ENCODE measurements at places on chromosomes 6 and 20. TPM values are rescaled to one million over a fixed set of nuclear protein-coding genes. Genes with fewer than 3 reads are reported as not detected.

GRCh38 chr20:43537921-43538877 lies 20.6 kb upstream of the SGK2 start:
- no peak overlapping the region for H3K4me3 ChIP-seq
- H3K36me3 ChIP-seq = peaks cover 8% of the 10 kb centered on the region
- peak; percentile 48 for DNase-seq

- peaks cover 2% of the 10 kb centered on the region for H3K27me3 ChIP-seq
- no peaks in the 10 kb centered on the region for H3K36me3 ChIP-seq
- H3K27ac ChIP-seq = no peak overlapping the region
- H3K4me1 ChIP-seq = no peaks in the 10 kb centered on the region
These were observed 503.4 kb downstream of the CD109 start for GRCh38 chr6:74199215-74199915.

DNA sequence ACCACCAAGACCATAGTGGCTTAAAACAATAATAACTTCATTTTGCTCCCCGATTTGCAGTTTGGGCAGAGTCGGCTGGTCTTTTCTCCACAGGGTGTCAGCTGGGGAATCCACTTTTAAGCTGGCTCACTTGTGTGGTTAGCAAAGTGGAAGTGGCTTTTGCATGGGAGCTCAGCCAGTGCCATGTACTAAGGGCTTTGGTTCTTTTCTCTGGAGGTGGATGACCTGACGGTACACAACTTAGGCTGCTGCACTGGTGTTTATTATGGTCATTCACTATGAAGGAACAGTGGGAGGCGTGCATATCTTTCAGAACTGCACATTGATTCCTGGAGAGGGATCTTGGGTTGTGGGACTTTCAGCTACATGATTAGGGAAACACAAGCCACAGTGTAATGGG lies 141.0 kb downstream of the OR2B2 start:
- H3K36me3 ChIP-seq = no peaks in the 10 kb centered on the region
- peaks cover 18% of the 10 kb centered on the region for H3K4me1 ChIP-seq
- no peak overlapping the region for H3K27ac ChIP-seq
- H3K27me3 ChIP-seq = peaks cover 18% of the 10 kb centered on the region

DNA sequence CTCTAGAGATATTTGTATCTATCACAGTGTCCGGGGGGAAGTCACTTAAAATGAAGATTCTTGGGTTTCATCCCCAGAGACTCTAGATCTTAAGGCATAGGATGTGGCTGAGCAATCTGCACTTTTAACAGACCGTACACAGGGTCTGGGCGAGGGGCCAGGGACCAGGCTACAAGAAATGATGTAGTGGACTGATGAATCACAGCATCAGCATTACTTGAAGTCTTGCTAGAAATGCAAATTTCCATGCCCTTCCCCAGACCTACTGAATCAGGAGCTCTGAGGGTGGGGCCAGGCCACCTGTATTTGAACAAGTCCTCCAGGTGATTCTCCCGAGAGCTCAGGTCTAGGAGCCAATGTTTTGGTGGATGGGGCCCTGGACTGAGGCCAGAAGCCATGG lies 168.4 kb downstream of the DOK5 start:
- DNase-seq = peak; percentile 28
- no peak overlapping the region for H3K4me3 ChIP-seq
- no peaks in the 10 kb centered on the region for H3K36me3 ChIP-seq
- no peaks in the 10 kb centered on the region for H3K4me1 ChIP-seq
- peaks cover 1% of the 10 kb centered on the region for H3K27me3 ChIP-seq

The AMD1 gene
- 98.9 TPM for total RNA-seq

The GJA10 gene
- total RNA-seq = not detected

GRCh38 chr6:89118931-89119330 lies 1.1 kb upstream of the SRSF12 start:
- peaks cover 12% of the 10 kb centered on the region for H3K27me3 ChIP-seq
- no peaks in the 10 kb centered on the region for H3K36me3 ChIP-seq
- H3K4me3 ChIP-seq = no peak overlapping the region
- peaks cover 15% of the 10 kb centered on the region for H3K4me1 ChIP-seq
- DNase-seq = no peak

DNA sequence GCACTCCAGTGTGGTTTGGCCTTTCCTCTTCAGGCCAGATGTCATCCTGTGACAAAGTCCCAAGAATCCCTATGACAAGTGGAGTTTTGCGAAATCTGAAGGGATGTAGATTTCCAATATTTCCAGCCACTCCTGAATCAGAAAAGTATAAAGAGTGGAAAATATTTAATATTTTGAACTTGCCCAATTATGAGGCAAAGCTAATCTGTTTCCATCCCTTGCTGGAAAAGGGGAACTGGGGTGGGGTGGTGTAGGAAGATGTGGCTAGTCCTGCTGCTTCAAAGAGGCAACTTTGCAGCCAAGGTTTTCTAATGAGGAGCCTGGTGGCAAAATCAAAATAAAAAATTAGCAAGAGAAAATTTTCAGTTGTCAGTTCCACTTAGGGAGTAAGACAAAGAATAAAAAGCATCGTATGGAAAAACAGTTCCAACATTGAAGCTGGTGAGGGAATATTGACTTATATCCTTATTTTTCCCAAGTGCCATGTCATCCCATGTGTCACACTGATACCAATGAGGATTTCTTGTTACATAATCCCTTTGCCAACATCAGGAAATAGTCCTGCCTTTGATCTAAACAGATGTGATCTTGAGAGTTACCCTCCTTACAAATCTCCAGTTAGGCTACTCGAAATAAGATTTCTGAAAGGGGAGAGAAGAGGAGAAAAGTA lies 480.0 kb upstream of the JARID2 start:
- no peak overlapping the region for H3K4me3 ChIP-seq
- H3K36me3 ChIP-seq = no peaks in the 10 kb centered on the region
- no peak for DNase-seq
- H3K27ac ChIP-seq = no peak overlapping the region
- H3K27me3 ChIP-seq = no peaks in the 10 kb centered on the region

The TMC2 gene
- total RNA-seq = not detected

The NKX2-2 gene
- 0.32 TPM for total RNA-seq

The STMND1 gene
- total RNA-seq = not detected

- no peaks in the 10 kb centered on the region for H3K27me3 ChIP-seq
- DNase-seq = no peak
- no peak overlapping the region for H3K4me3 ChIP-seq
- peaks cover 14% of the 10 kb centered on the region for H3K36me3 ChIP-seq
- H3K4me1 ChIP-seq = no peaks in the 10 kb centered on the region
These were observed 573.9 kb downstream of the RFPL4B start for GRCh38 chr6:112920994-112921393.

DNA sequence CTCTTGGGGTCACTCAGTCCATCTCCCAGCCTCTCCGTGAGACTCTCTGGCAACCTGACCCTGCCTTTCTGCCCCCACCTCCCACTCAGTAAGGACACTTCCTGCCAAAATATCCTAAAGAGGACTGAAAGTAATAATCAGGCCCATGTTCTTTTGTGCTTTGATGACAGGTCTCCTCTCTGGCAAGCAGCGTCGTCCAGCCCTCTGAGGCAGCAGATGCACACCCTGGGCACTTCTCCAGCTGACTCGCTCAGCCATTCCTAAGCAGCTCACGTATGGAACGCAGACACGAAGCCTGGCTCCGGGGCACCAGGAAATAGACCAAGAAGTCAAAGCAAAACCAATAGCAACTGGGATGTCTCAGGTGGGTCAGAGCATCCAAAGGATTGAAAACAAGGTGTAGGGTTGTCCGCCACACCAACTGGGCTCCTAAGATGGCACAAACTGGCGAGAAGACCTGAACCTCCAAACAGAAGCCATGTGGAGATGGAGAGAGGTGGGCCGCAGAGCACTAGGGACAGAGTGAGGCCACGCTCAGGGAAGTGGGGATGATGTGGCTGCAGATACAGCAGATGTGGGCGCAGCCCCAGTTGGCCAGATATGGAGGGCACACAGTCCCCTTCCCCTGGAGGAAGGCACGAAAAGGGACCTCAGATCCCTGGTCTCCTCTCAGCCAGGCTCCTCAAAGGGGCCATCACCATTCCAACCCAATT lies 99.3 kb downstream of the PRND start:
- H3K36me3 ChIP-seq = no peaks in the 10 kb centered on the region
- H3K4me3 ChIP-seq = peak overlapping the region; percentile 15
- H3K4me1 ChIP-seq = peaks cover 41% of the 10 kb centered on the region
- peak; percentile 76 for DNase-seq
- peak overlapping the region; percentile 65 for H3K27ac ChIP-seq

- H3K4me3 ChIP-seq = no peak overlapping the region
- H3K27ac ChIP-seq = no peak overlapping the region
- peaks cover 53% of the 10 kb centered on the region for H3K4me1 ChIP-seq
- H3K36me3 ChIP-seq = peaks cover 11% of the 10 kb centered on the region
- no peak for DNase-seq
These were observed 30.4 kb downstream of the RALY start for GRCh38 chr20:34023937-34024722.
